Prostate gland (tissue), 2 donors: ENCODE measurements at places on chromosomes 1 and 21. TPM values are rescaled to one million over a fixed set of nuclear protein-coding genes. Genes with fewer than 3 reads are reported as not detected.
A peak's percentile ranks its signal among the peaks of the same experiment; 100 is the strongest.

The LCE1B gene
- 0.51 TPM for total RNA-seq

The LCE3D gene
- not detected for total RNA-seq

The OR14K1 gene
- total RNA-seq: not detected

DNA sequence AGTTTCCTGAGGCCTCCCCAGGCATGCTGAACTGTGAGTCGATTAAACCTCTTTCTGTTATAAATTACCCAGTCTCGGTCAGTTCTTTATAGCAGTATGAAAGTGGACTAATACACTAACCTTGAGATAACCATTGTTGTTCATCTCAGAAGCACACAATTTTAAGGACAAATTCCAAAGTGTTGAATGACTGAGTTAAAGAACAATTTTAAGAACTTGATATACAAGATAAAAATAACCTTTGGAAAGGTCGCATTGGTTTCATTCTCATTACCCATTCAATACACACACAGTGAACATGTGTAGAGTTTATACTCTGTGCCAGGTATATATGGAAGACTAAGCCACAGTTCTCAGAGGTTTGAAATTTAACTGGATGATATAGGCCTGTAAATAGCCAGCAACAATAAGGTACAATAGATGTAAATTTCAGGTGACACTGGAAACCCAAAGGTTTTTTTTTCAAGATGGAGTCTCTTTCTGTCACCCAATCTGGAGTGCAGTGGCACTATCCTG, 19.1 kb upstream of the SRSF10 start:
- no peak for DNase-seq
- no peak overlapping the region for H3K27ac ChIP-seq
- no peak overlapping the region for H3K4me3 ChIP-seq
- no peaks in the 10 kb centered on the region for H3K36me3 ChIP-seq

GRCh38 chr1:41390166-41390565, 28.9 kb downstream of the FOXO6 start:
- no peaks in the 10 kb centered on the region for H3K27me3 ChIP-seq
- H3K4me3 ChIP-seq: no peak overlapping the region
- H3K4me1 ChIP-seq: peaks cover 12% of the 10 kb centered on the region
- no peaks in the 10 kb centered on the region for H3K36me3 ChIP-seq

- DNase-seq: no peak
- no peak overlapping the region for H3K4me3 ChIP-seq
Observed at GRCh38 chr1:110285316-110285715, 53.9 kb upstream of the RBM15 start.

DNA sequence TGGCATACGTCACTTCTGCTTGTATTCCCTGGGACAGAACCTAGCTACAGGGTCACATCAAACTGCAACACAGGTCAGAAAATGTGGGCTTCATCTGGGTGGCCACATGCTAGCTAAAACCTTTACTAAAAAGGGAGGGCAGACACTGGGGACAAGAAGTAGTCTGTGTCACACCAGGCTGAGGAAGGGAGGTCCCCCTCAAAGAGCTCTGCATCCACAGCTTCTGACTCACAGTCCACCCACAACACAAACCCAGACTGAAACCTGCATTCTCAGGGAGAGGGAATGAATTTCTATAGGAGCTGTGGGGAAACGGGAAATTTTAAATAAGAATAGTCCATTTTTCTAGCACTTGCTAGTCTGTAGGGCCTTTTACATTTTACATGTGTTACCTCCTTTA, 16.2 kb downstream of the OLIG2 start:
- no peaks in the 10 kb centered on the region for H3K36me3 ChIP-seq
- no peak overlapping the region for H3K4me3 ChIP-seq
- no peak for DNase-seq
- H3K27ac ChIP-seq: no peak overlapping the region

DNA sequence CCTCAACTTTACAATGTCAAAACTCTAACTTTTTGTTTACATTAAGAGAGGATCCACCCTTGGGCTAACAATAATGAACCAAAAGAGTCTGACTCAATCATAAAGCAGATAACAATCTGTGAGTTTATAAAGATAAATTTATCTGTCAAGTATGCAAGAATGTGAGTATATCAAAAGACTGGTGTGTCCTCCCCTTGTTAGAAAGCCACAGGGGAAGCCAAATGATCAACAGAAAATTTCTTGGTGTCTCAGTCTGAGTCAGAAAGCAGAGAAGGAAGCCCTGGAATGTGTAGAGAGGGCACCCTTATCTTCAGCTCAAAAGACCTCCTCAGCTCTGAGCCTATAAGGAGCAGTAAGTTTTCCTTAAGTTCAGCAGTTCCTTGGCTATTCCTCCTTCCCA, 13.9 kb upstream of the PDIK1L start:
- H3K4me1 ChIP-seq: no peaks in the 10 kb centered on the region
- no peaks in the 10 kb centered on the region for H3K27me3 ChIP-seq
- no peak for DNase-seq
- H3K36me3 ChIP-seq: no peaks in the 10 kb centered on the region

DNA sequence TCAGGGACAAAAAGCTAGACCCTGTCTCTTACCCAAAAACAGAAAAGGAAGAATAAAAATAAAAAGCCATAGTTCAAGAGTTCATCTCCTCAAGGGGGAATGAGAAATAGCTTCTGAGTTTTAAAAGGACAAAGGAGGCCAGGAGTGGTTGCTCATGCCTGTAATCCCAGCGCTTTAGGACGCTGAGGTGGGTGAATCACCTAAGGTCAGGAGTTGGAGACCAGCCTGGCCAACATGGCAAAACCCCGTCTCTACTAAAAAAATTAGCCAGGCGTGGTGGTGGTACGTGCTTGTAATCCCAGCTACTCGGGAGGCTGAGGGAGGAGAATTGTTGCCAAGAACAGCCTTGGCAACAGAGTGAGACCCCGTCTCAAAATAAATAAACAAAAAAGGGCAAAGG, 38.6 kb upstream of the CPLANE2 start:
- H3K4me3 ChIP-seq: no peak overlapping the region
- DNase-seq: no peak
- H3K36me3 ChIP-seq: no peaks in the 10 kb centered on the region
- H3K27me3 ChIP-seq: no peaks in the 10 kb centered on the region

GRCh38 chr1:226946841-226947240, 6.7 kb downstream of the COQ8A start:
- no peak overlapping the region for H3K4me3 ChIP-seq
- no peaks in the 10 kb centered on the region for H3K27me3 ChIP-seq
- no peaks in the 10 kb centered on the region for H3K36me3 ChIP-seq
- no peak overlapping the region for H3K27ac ChIP-seq

- H3K27me3 ChIP-seq: no peaks in the 10 kb centered on the region
- no peak for DNase-seq
- no peak overlapping the region for H3K4me3 ChIP-seq
- H3K27ac ChIP-seq: peak overlapping the region; percentile 57
- peaks cover 11% of the 10 kb centered on the region for H3K4me1 ChIP-seq
Observed at GRCh38 chr1:39196244-39197215, 8.0 kb upstream of the MACF1 start.

DNA sequence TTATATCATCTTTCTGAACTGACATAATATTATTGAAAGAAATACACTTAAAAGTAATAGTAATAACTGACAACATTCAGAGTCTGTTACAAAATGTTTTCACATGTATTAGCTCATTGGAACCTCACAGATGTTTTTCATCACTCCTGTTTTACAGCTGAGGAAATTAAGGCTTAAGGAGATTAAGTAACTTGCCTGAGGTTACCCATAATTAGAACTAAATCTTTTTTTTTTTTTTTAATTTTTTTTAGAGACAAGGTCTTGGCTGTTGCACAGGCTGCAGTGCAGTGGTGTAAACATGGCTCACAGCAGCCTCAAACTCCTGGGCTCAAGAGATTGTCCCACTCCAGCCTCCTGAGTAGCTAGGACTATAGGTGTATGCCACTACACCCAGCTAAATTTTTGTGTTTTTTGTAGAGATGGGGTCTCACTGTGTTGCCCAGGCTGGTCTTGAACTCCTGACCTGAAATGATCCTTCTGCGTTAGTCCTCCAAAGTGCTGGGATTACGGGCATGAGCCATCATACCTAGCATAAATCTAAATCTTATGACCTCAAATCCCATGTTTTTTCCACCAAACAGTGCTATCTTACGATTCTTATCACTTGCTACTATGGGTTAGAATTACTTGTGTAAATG, 64.7 kb upstream of the MACF1 start:
- H3K27ac ChIP-seq: no peak overlapping the region
- H3K4me1 ChIP-seq: peaks cover 2% of the 10 kb centered on the region

GRCh38 chr1:15107058-15107687, 46.4 kb upstream of the TMEM51 start:
- no peak overlapping the region for H3K27ac ChIP-seq
- no peaks in the 10 kb centered on the region for H3K36me3 ChIP-seq
- no peaks in the 10 kb centered on the region for H3K4me1 ChIP-seq
- DNase-seq: no peak
- H3K27me3 ChIP-seq: no peaks in the 10 kb centered on the region

DNA sequence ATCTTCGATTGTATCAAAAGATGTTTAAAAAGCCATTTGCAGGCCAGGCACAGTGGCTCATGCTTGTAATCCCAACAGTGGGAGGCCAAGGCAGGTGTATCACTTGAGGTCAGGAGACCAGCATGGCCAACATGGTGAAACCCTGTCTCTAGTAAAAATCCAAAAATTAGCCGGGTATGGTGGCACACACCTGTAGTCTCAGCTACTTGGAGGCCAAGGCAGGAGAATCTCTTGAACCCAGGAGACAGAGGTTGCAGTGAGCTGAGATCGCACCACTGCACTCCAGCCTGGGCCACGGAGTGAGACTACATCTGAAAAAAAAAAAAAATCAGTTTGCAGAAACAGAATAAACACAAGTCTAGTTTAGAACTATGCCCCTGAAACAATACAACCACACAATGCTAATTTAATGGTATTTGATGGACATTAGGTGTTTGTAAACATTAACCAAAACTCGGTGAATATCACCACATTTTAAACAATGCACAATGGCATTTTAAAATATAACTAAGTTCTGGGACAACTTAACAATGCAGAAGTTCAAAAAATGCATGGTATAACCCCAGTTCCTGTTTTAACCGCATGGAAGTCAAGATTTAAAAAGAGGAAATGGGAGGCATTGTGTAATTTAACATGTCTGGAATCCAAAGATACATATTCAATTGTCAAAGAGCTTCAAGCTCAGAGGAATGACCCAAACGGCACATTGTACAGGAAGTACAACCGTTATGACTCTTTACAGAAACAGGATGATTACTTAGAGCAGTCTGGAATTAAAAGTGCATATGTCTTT, 7.1 kb upstream of the PTTG1IP start:
- H3K36me3 ChIP-seq: no peaks in the 10 kb centered on the region
- DNase-seq: no peak
- no peaks in the 10 kb centered on the region for H3K27me3 ChIP-seq
- H3K27ac ChIP-seq: no peak overlapping the region

GRCh38 chr1:2908561-2908960, 107.1 kb upstream of the TTC34 start:
- no peak overlapping the region for H3K27ac ChIP-seq
- H3K36me3 ChIP-seq: no peaks in the 10 kb centered on the region
- peaks cover 22% of the 10 kb centered on the region for H3K27me3 ChIP-seq
- no peaks in the 10 kb centered on the region for H3K4me1 ChIP-seq
- DNase-seq: no peak
- no peak overlapping the region for H3K4me3 ChIP-seq

GRCh38 chr1:82486969-82487368, 686.2 kb downstream of the ADGRL2 start:
- H3K4me1 ChIP-seq: no peaks in the 10 kb centered on the region
- H3K36me3 ChIP-seq: no peaks in the 10 kb centered on the region
- no peak for DNase-seq
- no peaks in the 10 kb centered on the region for H3K27me3 ChIP-seq
- no peak overlapping the region for H3K4me3 ChIP-seq
- H3K27ac ChIP-seq: no peak overlapping the region

- no peak overlapping the region for H3K4me3 ChIP-seq
- no peak for DNase-seq
- H3K27ac ChIP-seq: peak overlapping the region; percentile 99
Observed at GRCh38 chr1:244837597-244838258, 2.3 kb downstream of the COX20 start.

DNA sequence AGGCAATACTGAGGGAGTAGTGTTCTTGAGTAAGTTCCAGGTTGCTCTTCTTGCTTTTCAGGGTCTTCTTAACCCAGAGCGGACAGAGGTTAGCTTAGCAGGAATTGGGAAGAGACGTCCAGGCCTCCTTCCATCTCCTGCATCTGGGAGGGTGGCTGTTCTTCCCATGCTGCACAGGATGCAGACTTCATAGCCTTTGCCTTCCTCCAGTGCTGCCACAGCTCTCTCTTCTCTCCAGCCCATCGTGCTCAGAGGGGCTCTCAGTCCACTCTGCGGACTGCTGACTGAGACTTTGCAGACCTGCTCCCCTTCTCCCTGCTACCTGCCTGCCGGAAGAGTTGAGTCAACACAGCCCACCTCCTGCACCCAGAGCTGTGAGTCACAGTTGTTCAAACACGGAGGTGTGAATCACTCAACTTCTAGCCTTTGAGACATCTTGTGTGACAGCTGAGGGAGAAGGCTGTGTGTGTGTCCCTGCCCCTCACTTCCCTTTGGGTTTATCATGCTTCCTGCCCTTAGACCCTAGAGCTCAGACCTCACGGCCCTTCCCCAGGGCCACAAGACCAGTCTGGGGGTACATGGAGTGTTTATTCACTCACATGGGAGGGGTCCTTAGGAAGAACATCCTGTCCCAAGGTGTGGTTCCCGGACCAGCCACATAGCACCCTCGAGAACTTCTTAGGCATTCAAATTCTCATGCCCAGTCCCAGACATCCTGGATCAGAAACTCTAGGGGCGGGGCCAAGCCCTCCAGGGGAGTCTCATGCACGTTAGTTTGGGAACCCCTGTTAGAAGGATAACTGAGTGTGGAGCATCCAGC, 158.3 kb upstream of the CACNA1E start:
- no peak overlapping the region for H3K4me3 ChIP-seq
- no peaks in the 10 kb centered on the region for H3K27me3 ChIP-seq
- H3K27ac ChIP-seq: no peak overlapping the region
- no peak for DNase-seq
- H3K36me3 ChIP-seq: no peaks in the 10 kb centered on the region

GRCh38 chr1:51297401-51298321, 32.7 kb downstream of the TTC39A start:
- no peaks in the 10 kb centered on the region for H3K36me3 ChIP-seq
- no peak overlapping the region for H3K4me3 ChIP-seq
- H3K4me1 ChIP-seq: no peaks in the 10 kb centered on the region
- no peaks in the 10 kb centered on the region for H3K27me3 ChIP-seq
- H3K27ac ChIP-seq: peak overlapping the region; percentile 22

GRCh38 chr1:68321084-68321685, 88.9 kb upstream of the WLS start:
- DNase-seq: peak; percentile 71
- H3K27me3 ChIP-seq: no peaks in the 10 kb centered on the region
- H3K4me1 ChIP-seq: no peaks in the 10 kb centered on the region

- no peak overlapping the region for H3K27ac ChIP-seq
- no peak overlapping the region for H3K4me3 ChIP-seq
- H3K4me1 ChIP-seq: no peaks in the 10 kb centered on the region
- DNase-seq: no peak
Observed at GRCh38 chr1:202835548-202836072, 24.9 kb downstream of the PCAT6 start.

- no peak for DNase-seq
- H3K4me1 ChIP-seq: peaks cover 5% of the 10 kb centered on the region
- H3K4me3 ChIP-seq: peak overlapping the region; percentile 68
Observed at GRCh38 chr1:44985747-44986359, 542 bp downstream of the EIF2B3 start.
